ENCODE measurements at places on chromosomes 12 and 14.

DNA sequence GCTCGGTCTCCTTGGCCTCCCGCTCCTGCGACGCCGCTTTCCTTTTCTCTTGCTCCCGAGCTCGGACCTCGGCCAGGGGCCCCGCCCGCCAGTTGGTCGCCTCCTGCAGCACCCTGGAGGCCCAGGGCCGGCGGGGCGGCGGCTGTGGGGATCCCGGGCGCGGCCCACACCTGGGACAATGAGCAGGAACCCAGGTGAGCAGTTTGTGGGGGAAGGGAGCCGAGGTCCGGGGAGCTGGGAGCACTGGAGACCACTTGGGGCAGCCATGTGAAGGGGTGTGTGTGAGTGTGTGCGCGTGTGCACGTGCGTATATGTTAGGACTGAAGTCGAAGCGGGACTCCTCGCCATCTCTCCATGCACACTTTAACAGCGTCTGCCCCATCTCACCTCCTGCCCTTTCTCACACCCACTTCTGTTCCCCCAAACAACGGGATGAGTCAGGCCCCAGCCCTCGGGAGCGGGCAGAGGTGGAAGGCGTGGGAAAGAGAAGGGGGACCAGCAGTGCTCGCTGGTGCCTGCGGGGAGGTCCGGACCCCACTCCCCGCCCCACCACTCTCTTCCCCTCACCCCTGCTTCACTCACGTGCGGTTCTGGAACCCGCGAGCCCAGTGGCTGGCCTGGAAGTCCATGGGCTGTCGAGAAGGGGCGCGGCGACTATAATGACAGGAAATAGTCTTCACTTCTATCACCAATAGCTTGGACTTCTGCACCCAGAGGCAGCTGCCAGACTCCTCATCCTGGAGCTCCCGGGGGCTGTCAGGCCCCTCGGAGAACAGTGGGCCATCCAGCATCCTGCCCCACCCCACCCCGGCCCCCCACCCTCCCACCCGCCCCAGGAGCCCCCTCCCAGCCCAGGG is 450 bp downstream of the DDN start:
- DNase-seq, result no peak

DNA sequence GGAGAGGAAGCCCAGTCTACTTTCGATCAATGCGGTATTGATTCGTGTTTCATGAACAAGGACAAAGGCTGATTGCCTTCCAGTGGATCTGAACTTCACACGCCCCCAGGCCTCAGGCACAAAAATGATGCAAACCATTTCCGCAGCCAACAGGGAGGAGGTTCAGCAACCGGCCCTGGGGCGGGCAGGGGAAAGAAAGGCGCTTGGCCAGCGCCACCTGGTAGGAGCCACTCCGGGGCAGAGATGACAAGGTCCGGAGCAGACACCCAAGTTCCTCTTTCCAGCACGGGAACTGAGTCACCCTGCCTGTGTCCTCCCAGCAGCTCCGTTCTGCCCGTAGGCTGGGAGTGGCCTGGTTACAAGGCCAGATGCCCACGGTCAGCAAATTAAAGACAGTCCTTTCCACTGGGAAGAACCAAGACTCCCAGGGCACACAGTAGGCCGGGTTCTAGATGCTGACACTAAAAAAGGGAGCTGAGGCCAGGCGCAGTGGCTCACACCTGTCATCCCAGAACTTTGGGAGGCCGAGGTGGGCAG is 136.3 kb downstream of the SCARB1 start:
- no peak for DNase-seq

GRCh38 chr12:26874501-26875296 is 41.7 kb upstream of the ITPR2 start:
- DNase-seq, result no peak

GRCh38 chr12:2561367-2561766 is 233.4 kb upstream of the FKBP4 start:
- DNase-seq, result no peak

DNA sequence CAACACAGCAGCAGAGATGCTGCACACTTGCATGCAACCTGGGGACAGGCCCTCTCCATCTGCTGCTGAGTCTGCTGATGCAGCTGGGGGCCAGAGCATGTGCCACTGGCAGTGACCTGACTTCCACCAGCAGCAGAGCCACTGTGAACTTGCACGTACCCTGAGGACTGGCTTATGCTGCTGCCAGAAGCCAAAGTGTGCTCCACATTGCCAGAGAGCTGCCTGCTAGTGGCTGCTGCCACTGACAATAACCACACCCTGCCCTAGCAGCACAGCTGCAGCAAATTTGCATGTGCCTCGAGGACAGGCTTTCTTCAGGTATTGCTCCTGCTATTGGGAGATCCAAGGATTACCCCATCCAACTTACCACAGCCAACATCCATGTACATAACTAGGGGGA is 4.5 kb upstream of the PRR4 start:
- no peak for DNase-seq

- no peak for DNase-seq
Measured at GRCh38 chr12:44929236-44929885, 53.2 kb upstream of the NELL2 start.

GRCh38 chr12:79206871-79207270 is 342.3 kb downstream of the SYT1 start:
- DNase-seq, result no peak

DNA sequence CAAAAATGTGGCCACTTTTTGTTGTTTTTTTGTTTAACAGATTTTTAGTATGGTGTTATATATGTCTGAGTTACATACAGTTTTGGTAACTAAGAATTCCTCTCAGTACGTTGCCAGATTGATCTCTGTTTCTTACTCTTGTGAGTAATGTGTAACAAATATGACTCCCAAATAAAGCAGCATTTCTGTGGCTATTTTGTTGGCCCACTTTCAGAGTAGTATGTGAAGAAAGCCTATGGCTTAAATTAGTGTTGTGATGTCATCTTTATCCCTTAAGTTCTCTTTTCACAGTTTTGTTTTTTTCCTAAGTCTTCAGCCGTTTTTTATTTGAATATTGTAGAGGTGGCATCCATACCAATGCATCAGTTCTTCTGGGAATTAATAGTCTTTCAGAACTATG is 10.7 kb downstream of the PCNX4 start:
- no peak for DNase-seq

- no peak for DNase-seq
Measured at GRCh38 chr12:4037747-4038312, 164.6 kb upstream of the PARP11 start.

- no peak for DNase-seq
Measured at GRCh38 chr14:81743605-81744004, 210.0 kb upstream of the SEL1L start.

GRCh38 chr12:8849876-8850275 is 27.5 kb downstream of the A2ML1 start:
- DNase-seq, result no peak

DNA sequence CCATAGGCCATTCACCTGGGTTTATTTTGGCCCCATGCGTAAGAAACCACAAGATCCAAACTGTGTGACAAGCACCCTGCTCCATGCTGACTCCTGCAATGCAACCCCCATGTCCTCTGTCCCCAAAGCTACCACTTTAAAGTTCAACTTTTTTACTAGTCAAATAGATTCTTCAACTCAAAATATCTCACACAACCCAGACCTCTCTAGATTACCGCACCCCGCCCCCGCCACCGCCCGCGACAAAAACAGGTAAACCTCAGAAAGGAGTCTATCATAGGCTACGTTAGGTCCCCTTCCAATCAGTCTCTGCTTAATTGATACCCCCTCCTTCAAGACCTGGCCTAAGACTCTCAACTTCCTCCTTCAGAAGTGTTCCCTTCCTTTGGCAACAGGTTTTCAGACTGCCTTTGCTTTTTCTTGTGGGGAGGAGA is 2.2 kb downstream of the ZFP36L1 start:
- DNase-seq, result no peak

DNA sequence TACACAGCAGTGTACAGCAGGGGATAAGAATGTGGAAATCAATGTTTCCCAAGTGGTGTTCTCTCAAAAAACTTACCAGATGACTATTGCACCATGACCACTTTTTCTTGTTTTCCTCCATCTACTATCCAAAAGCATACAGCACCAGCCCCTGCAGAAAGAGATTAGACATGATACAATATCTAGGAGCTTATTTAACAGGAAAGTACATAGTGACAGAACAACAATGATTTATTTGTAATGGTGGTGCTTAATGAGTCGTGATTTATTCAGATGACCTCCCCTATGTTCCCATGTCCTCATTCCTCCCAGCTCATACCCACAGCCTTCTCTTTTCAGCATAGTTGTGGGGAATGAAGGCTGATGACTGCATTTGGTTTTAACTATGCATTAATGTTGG is 413.6 kb downstream of the BTG1 start:
- no peak for DNase-seq

DNA sequence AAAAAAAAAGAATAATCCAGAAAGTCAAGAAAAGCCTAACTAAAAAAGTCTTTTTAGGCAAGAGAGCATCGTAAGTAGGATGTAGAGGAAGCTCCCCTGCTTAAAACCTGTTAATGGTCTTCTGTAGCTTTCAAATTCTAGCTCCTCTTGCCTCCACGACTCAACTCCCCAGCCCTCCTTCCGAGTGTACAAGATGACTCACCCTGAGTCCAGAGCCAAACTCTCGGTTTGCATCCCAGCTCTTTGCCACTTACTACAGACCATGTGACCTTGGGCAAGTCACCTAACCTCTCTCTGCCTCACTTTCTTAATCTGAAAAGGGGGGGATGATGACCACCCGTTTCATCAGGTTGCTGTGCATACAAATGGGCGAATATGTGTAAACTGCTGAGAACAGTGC is 460.4 kb downstream of the DPF3 start:
- DNase-seq, result no peak

DNA sequence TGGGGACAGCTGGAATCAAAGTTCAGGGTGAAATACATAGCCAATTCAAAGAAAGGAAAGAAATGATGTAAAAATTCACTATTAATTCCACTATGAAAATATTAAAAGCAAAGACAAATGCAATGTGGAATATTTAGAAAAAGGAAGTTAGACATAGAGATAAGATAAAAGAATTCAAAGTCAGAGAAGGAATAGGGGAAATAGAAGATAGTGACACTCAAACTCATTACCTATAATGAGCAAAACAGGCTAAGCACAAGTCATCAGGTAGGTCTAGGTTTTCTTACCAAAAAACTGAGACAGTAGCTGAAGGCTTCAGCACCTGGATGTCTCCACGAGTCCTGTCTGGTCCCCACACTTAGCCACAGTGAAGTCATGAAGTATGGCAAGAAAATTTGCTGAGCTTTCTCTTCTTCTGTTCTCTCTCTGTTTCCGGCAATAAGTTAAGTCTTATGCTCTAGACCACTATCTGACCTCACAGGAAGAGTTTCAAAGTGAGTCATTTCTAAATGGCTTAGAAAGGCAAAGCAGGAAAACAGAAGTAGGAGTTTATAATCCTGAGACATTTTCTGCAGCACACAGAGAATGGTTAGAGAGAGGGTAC is at the start of gene C3AR1:
C3AR1 (minus strand) TSS at position 369 of the 604 bp plus-strand sequence. CDS start 6,174 bp downstream, outside the sequence.
- DNase-seq, result no peak

GRCh38 chr14:68473069-68473468 is 319.8 kb downstream of the ZFP36L1 start:
- no peak for DNase-seq

DNA sequence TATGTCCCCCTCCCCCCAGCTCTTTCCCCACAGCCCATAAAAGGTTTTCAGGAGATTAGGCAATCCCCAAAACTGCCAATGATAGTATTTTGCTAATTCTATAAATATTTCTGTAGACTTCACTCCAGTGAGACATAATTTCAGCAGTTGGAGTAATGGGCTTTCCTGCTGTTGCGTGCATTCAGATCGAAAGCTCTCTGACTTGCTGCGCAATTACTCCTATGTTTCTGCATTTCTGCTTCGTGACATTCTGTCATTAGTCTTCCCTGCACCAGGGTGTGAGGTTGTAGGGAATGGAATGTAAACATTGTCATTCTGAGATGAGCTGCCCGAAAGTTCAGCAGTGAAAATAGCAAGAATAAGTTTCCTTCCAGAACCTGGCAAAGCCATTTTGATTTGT is 58.2 kb downstream of the SAMD4A start:
- DNase-seq, result no peak

DNA sequence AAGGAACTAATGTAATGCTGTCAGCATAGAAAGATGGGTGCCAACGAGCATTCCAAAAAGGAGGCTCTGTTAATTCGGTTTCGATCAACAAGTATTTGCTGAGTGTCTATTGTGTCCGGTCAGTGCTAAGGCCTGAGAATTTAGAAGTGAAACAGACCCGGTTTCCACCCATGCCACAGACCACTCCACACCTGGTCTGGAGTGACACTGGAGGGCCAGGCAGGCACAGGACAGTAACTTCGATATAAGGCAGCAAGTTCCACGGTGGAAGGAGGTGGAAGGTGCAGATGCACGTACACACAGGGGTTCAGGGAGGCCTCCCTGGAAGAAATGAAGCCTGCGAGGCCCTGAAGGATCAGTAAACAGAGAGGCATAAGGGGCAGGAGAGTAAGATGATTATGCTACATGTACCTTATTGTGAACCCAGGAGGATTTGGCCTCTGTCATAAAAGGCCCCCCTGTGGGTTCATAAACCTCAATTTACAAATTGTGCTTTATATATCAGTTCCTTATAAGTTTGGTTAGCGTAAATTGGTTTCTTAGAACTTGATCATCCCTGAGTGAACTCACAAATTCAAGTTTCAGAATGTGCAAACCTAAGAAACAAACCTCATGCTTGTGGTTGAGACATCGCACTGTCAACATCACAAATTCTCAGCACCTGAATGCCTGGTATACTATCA is 25.9 kb downstream of the SSH1 start:
- no peak for DNase-seq

DNA sequence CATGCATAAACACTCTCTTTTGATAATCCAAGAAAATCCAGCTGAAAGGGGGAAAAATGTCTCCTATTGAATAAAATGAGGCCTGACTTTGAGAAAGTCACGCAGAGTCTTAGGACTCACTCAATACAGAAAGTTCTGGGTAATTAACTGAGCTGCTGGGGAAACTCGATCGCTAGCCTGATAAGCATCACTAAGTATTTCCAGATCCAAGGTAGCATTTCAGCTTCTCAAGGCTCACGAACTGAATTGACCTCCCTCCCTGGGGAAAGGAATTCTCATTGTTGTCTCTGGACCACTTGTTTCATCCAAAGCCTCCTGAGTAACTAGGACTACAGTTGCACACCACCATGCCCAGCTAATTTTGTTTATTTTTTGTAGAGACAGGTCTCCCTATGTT is 13.8 kb upstream of the ANAPC5 start:
- DNase-seq, result no peak

DNA sequence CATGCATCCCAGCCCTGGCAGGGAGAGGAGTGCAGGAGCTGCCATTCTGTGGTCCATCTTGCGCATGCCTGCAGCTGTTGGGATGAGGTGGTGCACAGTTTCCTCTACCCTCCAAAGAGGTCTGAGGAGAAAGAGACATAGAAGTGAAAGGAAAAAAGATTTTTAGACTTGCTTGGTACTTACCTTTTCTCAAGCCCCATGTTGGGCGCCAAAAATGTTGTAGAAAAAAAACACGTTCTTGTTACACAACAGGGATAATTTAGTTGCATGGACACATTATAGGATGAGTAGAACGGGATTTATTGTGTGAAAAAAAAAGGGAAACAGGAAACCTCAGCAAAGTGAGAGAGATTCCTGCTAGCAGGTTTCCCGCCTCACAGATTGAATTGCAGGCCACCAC is 244.4 kb upstream of the GARIN2 start:
- DNase-seq, result no peak

- DNase-seq, result no peak
Measured at GRCh38 chr14:51811706-51812105, 48.7 kb upstream of the GNG2 start.

- no peak for DNase-seq
Measured at GRCh38 chr14:65239143-65239937, 137.0 kb upstream of the MAX start.

GRCh38 chr14:85024931-85025330 is 505.0 kb upstream of the FLRT2 start:
- DNase-seq, result no peak
